ENCODE measurements at places on chromosomes 5 and 9.
A peak's percentile ranks its signal among the peaks of the same experiment; 100 is the strongest.

DNA sequence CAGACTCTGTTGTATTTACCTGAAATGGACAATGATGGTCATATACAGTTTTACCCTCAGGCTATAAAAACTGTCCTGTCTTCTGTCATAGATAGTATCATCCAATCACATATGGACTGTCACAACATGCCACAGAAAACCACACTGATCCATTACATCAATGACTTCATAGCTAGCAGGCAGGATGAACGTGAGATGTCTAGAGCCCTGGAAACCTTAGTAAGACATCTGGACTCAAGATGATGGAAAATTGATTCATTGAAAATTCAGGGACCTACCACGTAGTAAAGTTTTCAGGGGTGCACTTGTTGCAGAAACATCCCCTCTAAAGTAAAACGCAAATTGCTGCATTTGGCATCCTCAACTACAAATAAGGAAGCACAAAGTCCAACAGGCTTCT lies 284.4 kb upstream of the RGMB start:
- no peak for DNase-seq

- no peak for DNase-seq
Measured at GRCh38 chr5:143893638-143894037, 81.7 kb downstream of the HMHB1 start.

DNA sequence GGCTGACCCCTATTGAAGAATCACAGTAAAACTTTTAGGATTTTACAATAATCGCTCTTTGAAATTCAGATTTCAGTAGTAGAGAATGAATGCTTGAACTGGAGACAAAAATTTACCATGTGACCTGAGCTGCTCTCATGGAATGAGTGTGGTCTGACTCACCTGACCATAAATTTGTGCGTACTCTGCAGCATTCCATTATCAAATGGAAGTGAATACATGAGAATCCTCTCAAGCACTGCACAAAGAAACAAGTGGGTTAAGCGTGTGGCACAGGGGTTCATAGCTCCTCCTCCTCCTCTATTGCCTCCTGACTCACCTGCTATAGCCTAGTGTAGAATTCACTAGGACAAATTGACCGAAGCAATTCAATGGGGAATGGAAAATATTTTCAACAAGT lies 269.8 kb upstream of the CDH9 start:
- DNase-seq = no peak

DNA sequence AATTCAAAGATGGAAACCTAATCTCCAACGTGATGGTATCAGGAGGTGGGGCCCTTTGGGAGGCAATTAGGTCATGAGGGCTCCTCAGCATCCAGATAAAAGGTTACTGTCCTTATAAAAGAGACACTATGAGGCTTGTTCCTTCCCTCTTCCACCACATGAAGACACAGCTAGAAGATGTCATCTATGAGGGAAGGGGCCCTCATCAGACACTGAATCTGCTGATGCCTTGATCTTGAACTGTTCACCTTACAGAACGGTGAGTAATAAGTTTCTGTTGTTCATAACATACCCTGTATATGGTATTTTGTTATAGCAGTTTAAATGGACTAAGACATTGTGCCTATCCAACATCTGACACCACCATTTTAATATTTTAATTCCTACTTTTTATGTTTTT lies 19.7 kb upstream of the CCNH start:
- no peak for DNase-seq

DNA sequence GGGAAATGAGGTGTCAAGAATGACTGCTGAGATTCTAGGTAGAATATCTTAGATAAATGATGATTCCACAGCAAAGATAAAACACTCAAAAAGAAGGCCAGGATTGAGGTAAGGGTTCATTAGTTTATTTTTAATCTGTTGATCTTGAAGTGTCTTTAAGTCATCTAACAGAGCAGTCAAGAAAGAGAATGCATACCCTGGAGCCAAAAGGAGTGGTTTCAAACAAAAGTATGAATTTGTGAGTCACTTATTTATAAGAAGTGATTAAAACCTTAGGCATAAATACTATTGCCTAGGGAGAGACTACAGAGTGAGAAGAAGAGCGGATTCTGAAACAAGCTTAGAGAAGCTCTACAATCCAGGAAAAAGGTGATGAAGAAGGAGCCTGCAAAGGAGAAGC lies 541.0 kb downstream of the DTWD2 start:
- no peak for DNase-seq

GRCh38 chr5:107277485-107278125 lies 393.1 kb downstream of the EFNA5 start:
- DNase-seq = no peak

GRCh38 chr5:92836855-92837755 lies 743.9 kb downstream of the NR2F1-AS1 start:
- DNase-seq = no peak

DNA sequence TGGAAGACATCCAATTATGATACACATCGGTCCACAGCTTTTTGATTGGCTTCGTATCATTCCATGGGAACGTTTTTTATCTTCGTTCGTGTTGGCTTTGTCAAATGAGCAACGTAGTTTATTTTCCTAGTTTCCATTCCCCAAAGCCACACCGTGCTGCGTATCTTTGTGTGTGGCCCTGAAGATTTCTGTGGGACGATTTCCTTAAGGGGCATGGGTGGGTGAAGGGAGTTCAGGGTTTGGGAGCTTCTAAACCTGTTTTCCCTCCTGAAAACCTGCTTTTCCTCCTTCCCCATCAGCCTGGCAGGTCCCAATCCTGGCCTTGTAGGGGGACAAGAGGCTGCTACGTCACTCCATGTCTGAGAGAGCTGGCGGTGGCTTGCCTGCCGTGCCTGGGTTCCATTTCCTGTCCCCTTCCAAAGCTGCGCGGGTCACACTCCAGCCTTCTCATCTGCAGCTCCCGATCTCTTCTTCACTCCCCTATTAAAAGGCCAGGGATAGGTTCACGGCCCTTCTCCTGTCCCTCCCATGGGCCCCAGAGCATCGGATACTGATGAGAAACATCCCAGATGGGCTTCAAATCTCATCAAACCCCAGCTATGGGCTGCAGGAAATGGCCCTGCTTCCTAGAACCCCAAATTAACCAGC lies 23.5 kb upstream of the ASS1 start:
- no peak for DNase-seq

- DNase-seq = no peak
Measured at GRCh38 chr5:72955143-72955767, 586 bp upstream of the FCHO2 start.

DNA sequence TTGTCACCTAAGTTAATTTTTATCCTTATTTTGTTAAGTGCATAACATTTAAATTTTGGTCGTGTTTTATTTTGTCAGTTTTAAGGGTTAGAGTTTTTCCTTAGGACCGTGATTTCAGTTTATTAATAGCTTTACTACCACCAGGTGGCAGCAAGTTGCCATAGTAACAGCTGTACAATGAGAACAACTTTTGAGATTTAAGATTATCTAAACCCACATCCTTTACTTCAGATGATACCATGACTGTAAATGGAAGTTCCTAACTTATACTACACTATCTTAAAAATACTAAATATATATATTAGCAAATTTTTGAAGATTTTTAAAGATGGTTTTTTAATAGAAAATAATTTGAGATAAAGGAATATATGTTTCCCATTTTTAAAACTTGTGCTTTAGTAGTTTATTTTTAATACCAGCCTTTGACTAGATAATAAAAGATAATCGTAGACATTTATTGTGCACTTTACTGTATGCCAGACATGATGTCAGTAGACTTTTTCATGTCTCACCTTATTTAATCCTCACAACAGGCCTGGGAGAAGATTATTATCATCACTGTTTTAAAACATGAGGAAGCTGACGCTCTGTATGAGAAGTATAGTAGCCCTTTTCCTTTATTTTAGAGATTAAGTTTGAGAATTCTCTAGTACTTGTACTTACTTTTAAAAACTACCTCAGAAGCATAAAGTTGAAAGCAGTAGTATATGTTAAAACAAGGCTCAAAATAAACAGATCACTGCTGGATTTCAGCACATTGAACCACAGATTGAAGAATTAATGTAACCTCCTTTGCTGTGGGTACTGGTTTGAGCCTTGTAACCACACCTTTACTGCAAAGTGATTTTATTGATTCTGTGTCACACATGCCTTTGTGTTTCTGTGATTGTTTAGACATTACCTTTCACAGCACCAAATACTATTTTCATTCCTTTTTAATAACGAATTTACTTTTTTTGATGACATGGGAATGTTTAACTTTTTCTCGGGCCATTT lies 27.5 kb downstream of the SREK1 start:
- DNase-seq = peak; percentile 27

- DNase-seq = no peak
Measured at GRCh38 chr5:135343413-135343812, 55.6 kb downstream of the MACROH2A1 start.

DNA sequence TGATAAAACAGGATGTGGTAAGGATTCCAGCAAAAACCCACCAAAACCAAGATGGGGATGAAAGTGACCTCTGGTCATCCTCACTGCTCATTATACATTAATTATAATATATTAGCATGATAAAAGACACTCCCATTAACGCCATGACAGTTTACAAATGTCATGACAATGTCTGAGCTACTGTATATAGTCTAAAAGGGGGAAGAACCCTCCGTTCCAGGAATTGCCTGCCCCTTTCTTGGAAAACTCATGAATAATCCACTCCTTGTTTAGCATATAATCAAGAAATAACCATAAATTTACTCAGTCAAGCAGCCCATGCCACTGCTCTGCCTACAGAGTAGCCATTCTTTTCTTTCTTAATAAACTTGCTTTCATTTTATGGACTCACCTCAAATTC lies 96.4 kb upstream of the VLDLR start:
- DNase-seq = no peak

DNA sequence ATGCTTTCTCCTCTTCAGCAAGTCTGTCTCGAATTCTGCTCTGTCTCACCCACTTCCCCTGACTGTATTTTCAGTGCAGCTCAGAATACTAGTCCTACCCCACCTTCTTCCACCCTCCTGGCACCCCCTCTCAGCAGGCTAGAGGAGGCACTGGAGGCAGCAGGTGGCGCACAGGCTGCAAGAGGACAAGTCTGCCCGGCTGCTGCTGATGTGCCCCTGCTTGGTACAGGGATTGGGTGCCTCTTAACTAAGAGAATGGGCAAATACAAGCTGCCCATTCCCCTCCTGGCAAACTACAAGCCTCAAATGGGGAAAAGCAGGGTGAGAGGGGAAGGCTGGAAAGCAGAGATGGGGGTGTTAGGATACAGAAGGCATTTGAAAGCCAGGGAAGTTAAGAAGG lies 5.1 kb downstream of the TLN1 start:
- peak; percentile 13 for DNase-seq

- DNase-seq = no peak
Measured at GRCh38 chr5:170525470-170526211, 21.8 kb downstream of the KCNIP1 start.

DNA sequence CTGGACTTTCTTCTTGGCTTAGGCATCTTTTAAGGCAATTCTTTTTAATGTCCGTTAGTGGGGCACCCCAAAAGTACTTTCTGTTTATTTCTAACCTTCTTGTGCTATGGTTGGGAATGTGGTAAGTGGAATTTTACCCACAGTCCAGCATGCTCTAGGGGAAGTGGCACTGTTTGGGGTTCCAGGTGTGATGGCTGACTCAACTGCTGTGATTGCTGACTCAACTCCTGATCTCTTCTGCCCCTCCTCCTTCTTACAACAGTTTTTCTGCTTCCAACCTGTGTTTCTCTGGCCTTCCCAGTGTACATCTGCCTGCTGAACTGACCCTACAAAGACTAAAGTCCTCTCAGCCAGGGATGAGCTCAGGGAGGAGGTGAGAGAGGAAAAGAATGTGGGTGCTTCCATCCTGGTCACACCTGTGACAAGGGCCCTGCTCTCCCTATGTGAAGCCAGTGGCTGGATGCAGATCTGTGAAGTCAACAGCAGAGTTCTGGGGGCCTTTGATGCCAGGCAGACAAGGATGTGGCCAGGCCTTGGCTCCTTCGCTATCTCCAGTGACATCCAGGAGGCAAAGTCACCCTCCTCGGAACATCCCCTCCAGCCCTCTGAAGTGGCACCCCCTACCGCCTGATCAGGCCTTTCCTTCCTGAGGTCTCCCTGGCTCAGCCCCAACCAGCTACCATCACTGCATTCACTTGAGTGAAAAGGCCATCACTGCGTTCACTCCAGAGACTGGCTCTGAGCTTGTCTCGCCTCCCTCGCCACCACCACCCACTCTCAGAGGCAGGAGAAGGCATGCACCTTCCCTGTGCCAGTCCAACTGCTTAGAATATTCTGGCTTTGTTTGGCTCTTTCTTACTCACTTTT lies 72.2 kb downstream of the C5orf15 start:
- DNase-seq = no peak

GRCh38 chr5:373710-374602 lies 52.4 kb downstream of the AHRR start:
- DNase-seq = peak; percentile 78

- DNase-seq = no peak
Measured at GRCh38 chr5:5986492-5987178, 391.7 kb downstream of the MED10 start.

- DNase-seq = no peak
Measured at GRCh38 chr9:33233626-33234342, 6.2 kb upstream of the SPINK4 start.

DNA sequence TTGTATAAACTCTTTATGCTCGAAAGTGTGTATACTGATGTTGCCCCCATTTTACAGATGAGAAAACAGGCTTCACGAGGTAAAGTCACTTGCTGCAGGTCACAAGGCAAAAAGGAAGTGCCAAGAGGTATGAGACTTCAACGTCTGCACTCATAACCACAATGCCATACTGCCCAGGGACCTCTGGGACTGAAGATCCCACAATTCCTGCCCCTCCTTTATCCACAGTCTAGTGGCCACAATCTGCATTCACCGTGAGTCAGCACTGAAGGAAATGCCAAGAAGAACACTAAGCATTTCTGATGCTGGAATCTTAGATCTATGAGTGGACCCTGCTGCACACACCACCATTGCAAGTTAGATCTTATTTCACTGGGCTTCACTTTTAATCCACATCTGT lies 37.3 kb downstream of the MED27 start:
- no peak for DNase-seq

GRCh38 chr5:111375645-111376044 lies 136.7 kb downstream of the STARD4 start:
- no peak for DNase-seq

DNA sequence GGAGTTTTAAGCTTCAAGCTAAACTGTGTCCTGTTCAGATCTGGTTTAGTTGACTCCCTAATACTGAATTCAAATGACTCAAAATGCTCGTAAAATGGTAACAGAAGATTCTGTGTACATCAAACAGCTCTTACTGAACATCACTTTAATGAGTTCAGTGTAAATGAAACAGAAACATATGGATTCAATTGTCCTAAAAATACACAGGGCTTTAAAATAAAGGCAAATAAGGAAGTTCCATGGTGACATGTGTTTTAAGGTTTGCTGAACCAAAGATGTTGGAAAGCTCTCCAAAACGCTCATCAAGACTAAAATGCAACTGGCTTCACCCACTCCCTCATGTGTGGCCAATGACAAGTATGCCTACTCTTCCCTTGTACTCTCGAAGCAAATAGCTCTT lies 340.0 kb upstream of the PIK3R1 start:
- no peak for DNase-seq

- no peak for DNase-seq
Measured at GRCh38 chr5:171820561-171820960, 34.9 kb downstream of the SMIM23 start.

- no peak for DNase-seq
Measured at GRCh38 chr5:41371738-41372137, 138.7 kb downstream of the PLCXD3 start.

Measured in T-helper 2 cell treated with Interferon-gamma antibody and Interleukin-4, amounts not matched to agents 5 μg/mL and 100 μg/mL, for 36 hours (primary cell).